Lung (tissue), 17 donors: ENCODE measurements at places on chromosomes 11 and 22. TPM values are rescaled to one million over a fixed set of nuclear protein-coding genes. Genes with fewer than 3 reads are reported as not detected.

DNA sequence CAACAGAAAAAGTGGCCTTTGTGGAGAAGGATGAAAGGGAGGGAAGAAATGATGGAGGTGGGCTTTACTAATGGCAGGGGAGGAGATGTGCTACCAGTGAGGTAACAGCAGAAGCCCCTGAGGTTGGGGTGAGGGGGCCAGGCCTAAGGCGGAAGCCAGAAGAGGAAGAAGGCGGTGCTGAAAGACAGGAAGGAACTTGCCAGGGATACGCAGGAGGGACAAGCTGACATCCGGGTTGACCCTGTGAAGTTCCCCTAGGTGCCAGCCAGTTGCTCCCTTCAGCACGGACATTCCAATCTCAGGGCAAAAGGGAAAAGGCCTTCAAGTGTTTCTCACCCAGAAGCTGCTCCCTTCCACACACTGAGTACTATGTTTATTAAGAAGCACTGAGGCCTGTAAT, 2.3 kb upstream of the TIRAP start:
- DNase-seq = no peak
- no peaks in the 10 kb centered on the region for H3K27me3 ChIP-seq
- peaks cover 12% of the 10 kb centered on the region for H3K36me3 ChIP-seq
- no peak overlapping the region for H3K4me3 ChIP-seq
- H3K27ac ChIP-seq = peak overlapping the region; percentile 50

- H3K4me3 ChIP-seq = no peak overlapping the region
- no peaks in the 10 kb centered on the region for H3K27me3 ChIP-seq
- no peaks in the 10 kb centered on the region for H3K4me1 ChIP-seq
- no peak overlapping the region for H3K27ac ChIP-seq
- no peak for DNase-seq
Observed at GRCh38 chr11:12260731-12261521, 116.4 kb upstream of the PARVA start.

- H3K27ac ChIP-seq = no peak overlapping the region
- H3K4me1 ChIP-seq = peaks cover 11% of the 10 kb centered on the region
- no peaks in the 10 kb centered on the region for H3K36me3 ChIP-seq
- H3K4me3 ChIP-seq = no peak overlapping the region
Observed at GRCh38 chr22:44664149-44664548, 37.9 kb upstream of the PRR5 start.

- peaks cover 3% of the 10 kb centered on the region for H3K4me1 ChIP-seq
- peak; percentile 90 for DNase-seq
- peak overlapping the region; percentile 0 for H3K27ac ChIP-seq
- H3K36me3 ChIP-seq = no peaks in the 10 kb centered on the region
- no peak overlapping the region for H3K4me3 ChIP-seq
- no peaks in the 10 kb centered on the region for H3K27me3 ChIP-seq
Observed at GRCh38 chr11:12841946-12842630, 167.0 kb upstream of the RASSF10 start.

DNA sequence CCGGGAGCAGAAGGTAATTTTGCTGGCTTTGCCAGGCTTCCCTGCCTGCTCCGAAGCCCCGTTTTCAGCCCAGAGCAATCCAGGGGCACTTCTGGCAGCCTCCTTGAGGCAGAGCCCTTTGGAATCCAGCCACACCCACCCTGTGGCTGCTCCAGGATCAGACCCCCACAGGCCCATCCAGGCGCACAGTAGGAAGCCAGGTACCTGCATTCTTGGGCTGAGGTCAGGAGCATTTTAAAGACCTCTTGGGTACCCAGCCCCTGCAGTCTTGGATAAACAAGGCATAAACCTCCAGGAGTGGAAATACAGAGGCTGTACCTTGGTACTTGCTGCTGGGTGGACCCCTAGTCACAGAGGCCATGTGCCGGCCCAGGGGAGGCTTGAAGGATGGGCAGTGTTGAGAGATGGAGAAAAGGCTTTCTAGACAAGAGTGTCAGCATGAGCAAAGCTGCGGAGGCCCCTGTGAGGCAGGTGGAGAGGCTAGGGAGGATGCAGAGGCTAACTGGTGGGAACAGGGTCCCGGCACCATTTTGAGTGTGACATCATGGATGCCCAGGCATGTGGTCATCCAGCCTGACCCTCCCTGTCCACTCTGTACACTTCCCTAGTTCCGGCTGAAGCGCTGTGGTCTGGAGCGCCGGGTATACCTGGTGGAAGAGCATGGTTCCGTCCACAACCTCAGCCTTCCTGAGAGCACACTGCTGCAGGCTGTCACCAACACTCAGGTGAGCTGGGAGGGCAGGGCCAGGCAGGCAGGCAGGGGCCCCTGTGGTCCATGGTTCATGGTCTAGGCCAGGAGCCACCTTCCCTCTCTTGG, 3.9 kb downstream of the MUS81 start:
- DNase-seq = no peak
- H3K27me3 ChIP-seq = no peaks in the 10 kb centered on the region
- no peak overlapping the region for H3K27ac ChIP-seq
- H3K4me1 ChIP-seq = peaks cover 21% of the 10 kb centered on the region
- H3K36me3 ChIP-seq = peaks cover 45% of the 10 kb centered on the region
- no peak overlapping the region for H3K4me3 ChIP-seq

Gene FAM181B
- total RNA-seq = 0.21 TPM

DNA sequence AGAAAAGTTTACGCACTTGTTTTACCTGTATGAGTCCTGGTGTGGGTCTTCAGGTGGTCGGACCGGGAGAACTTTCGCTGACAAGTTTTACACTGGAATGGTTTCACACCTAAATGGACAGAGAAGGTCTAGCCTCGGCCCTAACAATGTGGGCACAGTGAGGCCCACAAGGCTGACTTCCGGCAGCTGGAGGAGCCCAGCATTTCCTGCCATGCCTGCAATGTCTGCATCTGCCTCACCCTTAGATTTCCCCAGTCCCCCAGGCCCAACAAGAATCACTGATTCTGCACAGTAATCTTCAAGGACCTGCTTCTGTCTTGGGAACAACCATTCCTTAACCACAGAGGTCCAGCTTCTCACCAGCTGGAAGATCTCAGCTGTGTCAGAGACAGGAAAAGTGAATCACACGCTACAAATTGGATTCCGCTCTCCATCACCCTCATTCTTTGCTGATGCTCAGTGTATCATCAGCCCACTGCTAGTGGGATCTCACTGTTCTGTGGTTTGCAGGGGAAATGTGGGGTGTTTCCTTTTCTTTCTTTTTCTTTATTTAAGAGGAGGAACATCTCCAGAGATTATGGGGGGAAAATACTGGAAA, 43.3 kb downstream of the WT1 start:
- no peaks in the 10 kb centered on the region for H3K4me1 ChIP-seq
- no peaks in the 10 kb centered on the region for H3K36me3 ChIP-seq
- H3K27ac ChIP-seq = no peak overlapping the region
- H3K4me3 ChIP-seq = no peak overlapping the region

Gene CRYBB2
- total RNA-seq = 0.31 TPM

DNA sequence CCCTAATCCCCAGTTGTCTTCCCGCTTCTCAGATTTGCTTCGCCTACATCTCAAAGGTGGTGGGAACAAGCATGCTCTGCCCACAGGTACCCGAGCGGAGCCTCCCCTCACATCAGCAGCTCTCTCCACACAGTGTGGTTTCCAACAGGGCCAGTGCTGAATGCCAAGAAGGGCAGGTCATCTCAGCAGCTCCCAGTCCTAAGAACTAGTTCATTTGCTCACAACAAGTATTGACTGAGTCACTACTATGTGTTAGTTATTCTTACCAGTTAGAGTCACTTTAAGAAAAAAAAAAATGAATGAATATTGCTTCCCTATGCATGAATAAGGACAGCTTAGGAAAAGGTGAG, 66.2 kb downstream of the THAP12 start:
- no peak overlapping the region for H3K4me3 ChIP-seq
- no peaks in the 10 kb centered on the region for H3K4me1 ChIP-seq
- no peaks in the 10 kb centered on the region for H3K36me3 ChIP-seq
- H3K27ac ChIP-seq = no peak overlapping the region
- no peak for DNase-seq

GRCh38 chr11:124898263-124898680, 607 bp upstream of the ROBO4 start:
- peaks cover under 1% of the 10 kb centered on the region for H3K27me3 ChIP-seq
- H3K36me3 ChIP-seq = no peaks in the 10 kb centered on the region
- H3K27ac ChIP-seq = peak overlapping the region; percentile 74
- no peak overlapping the region for H3K4me3 ChIP-seq
- no peaks in the 10 kb centered on the region for H3K4me1 ChIP-seq
- no peak for DNase-seq

- DNase-seq = no peak
- H3K4me3 ChIP-seq = no peak overlapping the region
- no peaks in the 10 kb centered on the region for H3K27me3 ChIP-seq
- no peaks in the 10 kb centered on the region for H3K4me1 ChIP-seq
- no peak overlapping the region for H3K27ac ChIP-seq
- H3K36me3 ChIP-seq = no peaks in the 10 kb centered on the region
Observed at GRCh38 chr11:72730737-72731136, 21.5 kb downstream of the ARAP1 start.

- no peaks in the 10 kb centered on the region for H3K27me3 ChIP-seq
- H3K4me1 ChIP-seq = no peaks in the 10 kb centered on the region
- H3K27ac ChIP-seq = no peak overlapping the region
- no peak for DNase-seq
Observed at GRCh38 chr11:100013011-100013410, 674.1 kb upstream of the ARHGAP42 start.

GRCh38 chr22:37232140-37232998, 11.7 kb downstream of the RAC2 start:
- no peak overlapping the region for H3K4me3 ChIP-seq
- H3K27me3 ChIP-seq = no peaks in the 10 kb centered on the region
- H3K27ac ChIP-seq = no peak overlapping the region
- H3K4me1 ChIP-seq = peaks cover 3% of the 10 kb centered on the region
- no peak for DNase-seq
- peaks cover 2% of the 10 kb centered on the region for H3K36me3 ChIP-seq

Gene MGAT3
- total RNA-seq = 19.4 TPM

Gene SYCE3
- total RNA-seq = not detected

DNA sequence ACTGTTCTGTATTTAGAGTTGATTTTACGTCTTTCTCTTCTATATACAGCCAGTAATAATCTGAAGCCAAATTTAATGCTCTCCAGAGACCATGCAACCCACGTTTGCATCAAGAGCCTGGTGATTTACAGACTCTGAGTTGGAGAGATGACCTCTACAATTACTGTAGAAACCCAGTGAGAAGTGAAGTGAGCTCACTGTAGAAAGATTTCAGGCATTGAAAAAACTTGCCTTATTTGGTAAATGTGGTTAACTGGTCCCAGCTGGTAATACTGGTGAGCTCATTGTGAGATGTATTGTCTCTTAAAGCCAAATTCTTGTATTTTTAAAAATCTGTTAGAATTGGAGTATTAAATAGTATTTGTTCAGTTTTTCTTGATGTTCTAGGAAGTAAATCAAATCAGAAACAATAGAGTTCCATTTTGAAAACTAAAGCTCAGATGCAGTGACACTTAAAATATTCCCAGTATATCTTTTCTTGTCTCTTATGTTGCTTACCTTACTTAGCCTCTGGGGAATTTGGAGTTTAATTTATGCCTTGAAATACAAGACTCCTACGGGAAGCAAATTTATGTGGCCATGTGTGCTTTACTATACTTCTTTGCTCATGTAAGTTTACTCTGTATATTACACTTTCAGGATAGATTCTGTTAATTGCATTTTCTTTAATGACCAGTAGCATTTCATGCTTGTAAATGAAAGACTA, 189.9 kb downstream of the ARHGAP42 start:
- H3K4me1 ChIP-seq = no peaks in the 10 kb centered on the region
- H3K4me3 ChIP-seq = no peak overlapping the region
- H3K27ac ChIP-seq = no peak overlapping the region
- no peaks in the 10 kb centered on the region for H3K36me3 ChIP-seq
- no peaks in the 10 kb centered on the region for H3K27me3 ChIP-seq
- no peak for DNase-seq

Gene ZNF195
- 22.9 TPM for total RNA-seq

Gene MAFF
- 43.9 TPM for total RNA-seq

DNA sequence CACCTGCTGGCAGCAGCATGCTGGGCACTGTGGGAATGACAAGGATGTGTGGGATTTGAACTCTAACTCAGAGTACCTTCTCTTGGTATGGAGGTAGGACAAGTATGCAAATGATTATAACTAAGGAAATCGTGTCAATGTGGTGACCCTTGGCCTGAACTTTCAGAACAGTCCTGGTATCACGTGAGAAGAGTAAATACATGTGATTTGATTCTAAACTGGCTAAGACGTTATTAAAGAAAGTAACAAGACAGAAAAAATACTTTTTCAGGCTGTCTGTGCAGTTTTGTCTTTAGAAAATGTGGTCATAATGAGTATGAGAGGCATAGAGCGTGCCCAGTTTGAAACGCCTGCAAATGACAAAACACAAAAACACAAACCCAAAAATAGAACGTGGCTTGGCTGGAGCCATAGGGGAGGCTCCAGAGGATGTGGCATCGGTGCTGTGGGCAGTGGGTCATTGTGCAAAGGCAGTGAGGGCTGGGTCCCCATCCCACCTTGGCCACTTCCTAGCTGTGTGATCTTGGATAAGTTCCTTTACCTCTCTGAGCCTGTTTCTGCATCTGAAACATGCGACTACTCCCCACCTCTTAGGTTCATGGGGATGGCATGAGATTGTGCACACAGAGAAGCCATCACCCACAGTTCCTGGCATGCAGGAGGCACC, 18.4 kb upstream of the IL2RB start:
- H3K4me1 ChIP-seq = no peaks in the 10 kb centered on the region
- H3K4me3 ChIP-seq = no peak overlapping the region
- H3K36me3 ChIP-seq = no peaks in the 10 kb centered on the region

- H3K36me3 ChIP-seq = no peaks in the 10 kb centered on the region
- no peak overlapping the region for H3K27ac ChIP-seq
- no peaks in the 10 kb centered on the region for H3K27me3 ChIP-seq
- H3K4me3 ChIP-seq = no peak overlapping the region
- H3K4me1 ChIP-seq = peaks cover 5% of the 10 kb centered on the region
Observed at GRCh38 chr11:22807391-22807790, 22.2 kb downstream of the SVIP start.

DNA sequence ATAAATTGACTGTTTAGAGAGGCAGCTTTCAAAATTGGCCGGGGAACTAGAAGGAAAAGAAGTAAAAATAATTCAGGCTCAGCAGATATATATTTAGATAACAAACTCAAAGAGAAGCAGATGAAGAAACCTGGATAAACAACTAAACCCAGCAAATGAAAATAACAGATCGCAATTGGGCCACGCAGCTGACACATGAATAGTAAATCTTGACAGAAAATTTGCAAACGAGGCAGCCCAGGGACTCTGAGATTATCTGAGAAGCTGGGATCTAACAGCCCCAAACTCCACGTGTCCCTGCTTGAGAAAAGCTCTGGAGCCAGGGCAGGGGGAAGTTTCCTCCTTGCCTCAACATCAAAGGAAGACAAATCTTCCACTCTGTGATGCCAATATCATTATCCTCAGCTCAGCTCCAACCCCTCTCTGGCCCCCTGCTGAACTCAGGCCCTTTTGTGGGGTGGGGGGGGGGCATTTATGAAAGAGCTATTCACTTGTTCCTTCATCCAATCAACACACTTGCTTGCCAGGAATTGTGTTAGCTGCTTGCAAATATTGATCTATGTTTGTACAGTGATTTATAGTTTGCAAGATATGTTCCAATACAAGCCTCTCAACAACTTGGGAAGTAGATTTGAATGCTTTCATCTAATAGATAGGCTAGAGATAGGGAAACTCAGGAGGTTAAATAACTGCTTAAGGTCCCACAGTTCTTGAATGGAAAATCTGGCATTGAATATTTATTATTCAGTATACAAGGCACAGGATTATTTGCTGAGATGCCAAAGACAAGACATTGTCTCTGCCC, 72.5 kb upstream of the C11orf87 start:
- H3K4me3 ChIP-seq = no peak overlapping the region
- H3K27me3 ChIP-seq = no peaks in the 10 kb centered on the region
- no peak overlapping the region for H3K27ac ChIP-seq
- no peaks in the 10 kb centered on the region for H3K4me1 ChIP-seq

GRCh38 chr11:12273618-12273995, 103.8 kb upstream of the PARVA start:
- H3K4me1 ChIP-seq = peaks cover 11% of the 10 kb centered on the region
- H3K27ac ChIP-seq = no peak overlapping the region
- no peak for DNase-seq
- H3K4me3 ChIP-seq = no peak overlapping the region
- H3K36me3 ChIP-seq = no peaks in the 10 kb centered on the region
